ENCODE measurements at places on chromosomes 1 and 21.
A peak's percentile ranks its signal among the peaks of the same experiment; 100 is the strongest.

DNA sequence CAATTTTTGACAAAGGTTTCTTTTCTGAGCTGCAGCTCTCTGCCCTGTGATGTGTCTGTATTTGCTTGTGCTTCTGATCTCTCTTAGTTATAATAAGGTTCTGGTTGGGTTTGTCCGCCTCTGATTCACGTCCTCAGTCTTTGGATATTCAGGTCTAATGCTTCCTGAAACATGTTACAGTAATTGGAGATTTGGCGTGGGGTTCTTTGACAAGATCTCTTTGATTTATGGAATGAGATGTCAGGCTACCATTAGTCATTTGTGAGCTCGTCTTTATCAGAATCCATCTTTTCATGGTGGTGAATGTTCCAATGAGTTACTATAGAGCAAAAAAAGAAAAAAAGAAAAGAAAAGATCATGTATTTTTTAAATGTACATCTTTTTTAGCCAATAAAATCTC is 62.5 kb downstream of the BACE2 start:
- DNase-seq = no peak

DNA sequence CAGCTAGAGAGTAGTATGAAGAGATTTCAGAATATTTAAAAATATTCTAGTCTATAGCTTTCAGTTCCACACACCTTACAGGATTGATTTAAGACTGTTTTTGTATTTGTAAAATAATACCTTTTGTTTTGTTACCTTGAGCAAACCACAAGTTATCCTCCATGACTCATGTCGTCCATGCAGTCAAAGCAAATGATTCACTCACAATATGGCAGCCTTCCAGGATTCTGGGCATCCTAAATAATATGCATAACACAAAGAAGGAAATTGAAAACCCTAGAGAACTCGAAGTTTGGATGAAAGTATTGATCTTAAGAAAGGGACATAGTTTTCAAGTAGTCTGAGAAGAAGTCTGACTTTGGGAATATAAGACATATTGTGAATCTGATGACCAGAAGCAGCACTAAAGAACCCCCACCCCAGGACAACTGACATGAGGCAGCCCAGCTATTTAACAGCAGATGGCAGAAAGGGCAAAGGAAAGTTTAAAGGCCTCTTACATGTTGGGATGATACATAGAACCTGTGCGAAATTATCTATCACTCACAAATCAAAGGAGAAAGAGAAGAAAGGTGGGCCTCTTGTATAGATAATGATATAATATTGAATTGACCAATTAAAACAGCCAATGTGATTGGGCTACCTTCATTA is 857.9 kb downstream of the BRINP3 start:
- peak; percentile 64 for DNase-seq

DNA sequence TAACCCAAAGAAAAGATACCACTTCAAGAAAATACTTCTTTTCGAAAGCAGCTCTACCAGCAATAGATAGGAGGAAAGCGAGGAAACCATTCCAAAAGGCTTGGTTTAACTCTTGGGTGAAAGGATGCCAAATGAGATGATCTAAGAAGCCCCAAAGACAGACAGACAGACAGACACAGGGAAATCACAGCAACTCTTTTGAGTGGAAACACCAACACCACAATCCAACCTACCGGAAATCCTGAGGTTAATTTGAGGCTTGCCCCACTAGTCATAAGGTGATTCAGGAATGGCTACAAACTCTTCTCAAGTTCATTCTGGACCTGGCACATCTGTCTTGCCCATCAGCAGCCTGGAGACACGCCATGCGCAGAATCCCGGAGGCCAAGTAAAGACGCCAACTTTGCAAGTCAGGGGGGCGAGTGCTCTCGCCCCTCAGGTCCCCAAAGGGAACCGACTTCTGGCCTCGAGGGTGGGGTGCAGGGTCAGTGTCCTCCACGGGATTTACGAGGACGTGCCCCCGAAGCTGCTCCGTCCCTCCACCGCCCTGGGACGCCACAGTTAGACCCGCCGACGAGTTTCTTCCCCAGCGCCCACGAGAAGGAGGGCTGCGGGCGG is 778 bp downstream of the EVI5 start:
- no peak for DNase-seq

DNA sequence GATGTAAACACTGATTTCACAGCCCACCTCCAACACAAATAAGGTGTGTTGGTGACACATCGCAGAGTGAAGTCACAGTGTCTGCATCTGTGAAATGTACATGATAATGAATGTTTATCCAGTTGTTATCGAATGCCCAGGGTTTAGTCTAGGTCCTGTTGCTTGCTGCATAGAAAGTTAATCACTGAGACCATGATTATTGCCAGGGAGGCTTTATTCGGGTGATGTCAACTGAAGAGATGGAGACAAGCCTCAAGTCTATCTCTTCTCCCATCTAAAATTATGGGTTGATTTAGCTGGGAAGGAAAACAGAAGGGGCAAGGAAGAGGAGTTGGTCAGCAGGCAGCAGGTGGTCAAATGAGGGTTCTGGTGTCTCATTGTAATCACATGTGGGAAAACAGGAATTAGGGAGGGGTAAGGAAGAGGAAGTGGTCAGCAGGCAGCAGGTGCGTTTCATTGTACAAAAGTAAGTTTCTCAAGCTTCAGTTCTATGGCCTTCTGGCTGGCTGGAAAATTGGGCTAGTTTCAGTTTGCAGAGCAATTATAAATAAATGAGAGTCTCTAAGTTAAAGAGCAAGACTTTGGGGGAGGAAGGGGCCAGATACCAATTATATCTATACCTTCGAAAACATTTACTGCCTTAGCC is 146.3 kb upstream of the DNAH14 start:
- DNase-seq = no peak

DNA sequence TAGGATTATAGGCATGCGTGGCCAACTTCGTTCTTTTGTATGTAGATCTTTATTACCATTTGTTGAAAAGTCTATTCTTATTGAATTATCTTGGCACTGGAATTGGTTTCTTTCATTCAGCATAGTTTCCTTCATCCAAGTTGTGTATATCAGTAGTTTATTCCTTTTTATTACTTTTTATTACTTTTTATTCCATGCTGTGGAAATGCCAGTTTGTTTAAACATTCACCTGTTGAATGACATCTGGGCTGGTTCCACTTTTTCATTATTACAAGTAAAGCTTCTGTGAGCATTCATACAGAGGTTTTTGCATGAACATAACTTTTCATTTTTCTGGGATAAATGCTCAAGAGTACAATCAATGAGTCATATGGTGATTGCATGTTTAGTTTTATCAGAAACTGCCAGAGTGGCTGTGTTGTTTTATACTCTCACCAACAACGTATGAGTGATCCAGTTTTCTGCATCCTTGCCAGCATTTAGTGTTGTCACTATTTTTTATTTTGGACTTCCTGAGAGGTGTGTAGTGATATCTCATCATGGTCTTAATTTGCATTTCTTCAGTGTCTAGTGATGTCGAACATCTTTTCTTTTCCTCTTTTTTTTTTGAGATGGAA is 28.6 kb downstream of the PTPRU start:
- no peak for DNase-seq

DNA sequence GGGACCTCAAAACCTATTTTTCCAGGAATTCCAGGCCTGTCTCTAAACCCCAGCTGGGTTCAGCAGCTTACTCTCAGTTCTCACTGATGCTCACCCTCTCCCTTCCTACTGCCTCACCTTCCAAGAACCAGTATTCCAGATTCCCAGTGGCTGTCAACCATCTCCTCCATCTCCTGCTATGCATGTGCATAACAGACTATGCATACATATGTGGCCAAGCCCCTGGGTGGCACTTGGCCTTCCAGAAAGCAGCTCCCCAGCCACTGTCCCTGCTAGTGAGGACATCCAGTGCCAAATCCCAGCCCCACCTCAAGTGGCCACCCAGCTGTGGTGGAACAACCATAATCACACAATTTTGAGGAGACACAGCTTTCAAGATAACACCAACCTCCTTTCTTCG is 475.7 kb upstream of the PKN2 start:
- DNase-seq = no peak

DNA sequence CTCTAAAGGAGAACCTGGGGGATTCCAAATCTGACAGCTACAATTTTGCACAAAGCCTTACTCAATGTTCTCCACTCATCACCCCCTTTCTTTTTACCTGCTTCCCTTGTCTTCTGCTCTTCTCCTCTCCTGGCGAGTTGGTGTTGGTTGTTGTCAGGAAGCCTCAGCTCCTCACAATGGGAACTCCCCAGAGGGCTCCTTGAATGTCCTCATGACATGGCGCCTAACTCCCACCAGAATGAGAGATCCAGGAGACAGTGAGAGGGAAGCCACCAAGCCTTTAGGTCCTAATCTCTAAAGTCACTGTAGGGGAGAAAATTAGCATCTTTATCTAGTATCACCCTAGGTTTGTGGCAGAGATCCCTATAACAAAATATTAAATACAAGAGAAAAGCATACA is 87.8 kb downstream of the SLC16A1 start:
- no peak for DNase-seq

GRCh38 chr1:167065471-167065870 is 24.7 kb downstream of the GPA33 start:
- DNase-seq = no peak

DNA sequence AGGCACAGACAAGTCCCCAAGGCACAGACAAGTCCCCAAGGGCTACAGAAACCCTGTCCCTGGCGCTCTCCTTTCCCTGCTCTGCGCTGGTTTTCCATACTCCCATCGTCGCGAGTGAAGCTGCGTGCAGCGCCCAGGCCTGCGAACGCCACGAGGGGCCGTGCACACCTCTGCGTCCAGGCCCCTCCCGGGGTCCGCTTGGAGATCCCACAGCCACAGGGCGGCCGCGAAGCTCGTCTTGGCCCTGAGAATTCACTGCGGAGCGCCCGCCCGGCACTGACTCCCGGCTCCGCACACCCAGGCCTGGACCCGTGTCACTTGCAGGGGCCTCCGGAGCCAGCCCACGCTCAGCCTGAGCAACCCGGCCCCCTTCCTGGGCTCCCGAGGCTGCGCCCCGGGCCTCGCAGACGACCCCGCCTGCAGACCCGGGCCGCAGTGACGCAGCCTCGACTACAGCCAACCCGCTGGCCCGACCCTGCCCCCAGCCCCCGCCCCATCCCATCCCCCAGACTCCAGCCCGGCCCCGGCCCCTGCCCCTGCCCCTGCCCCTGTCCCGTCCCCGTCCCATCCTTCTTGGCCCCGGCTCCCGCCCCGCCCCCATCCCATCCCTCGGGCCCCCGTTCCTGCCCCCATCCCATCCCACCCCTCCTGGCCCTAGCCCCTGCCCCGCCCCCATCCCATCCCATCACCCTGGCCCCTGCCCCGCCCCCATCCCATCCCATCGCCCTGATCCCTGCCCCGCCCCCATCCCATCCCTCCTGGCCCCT is 841 bp downstream of the POFUT2 start:
- DNase-seq = no peak

DNA sequence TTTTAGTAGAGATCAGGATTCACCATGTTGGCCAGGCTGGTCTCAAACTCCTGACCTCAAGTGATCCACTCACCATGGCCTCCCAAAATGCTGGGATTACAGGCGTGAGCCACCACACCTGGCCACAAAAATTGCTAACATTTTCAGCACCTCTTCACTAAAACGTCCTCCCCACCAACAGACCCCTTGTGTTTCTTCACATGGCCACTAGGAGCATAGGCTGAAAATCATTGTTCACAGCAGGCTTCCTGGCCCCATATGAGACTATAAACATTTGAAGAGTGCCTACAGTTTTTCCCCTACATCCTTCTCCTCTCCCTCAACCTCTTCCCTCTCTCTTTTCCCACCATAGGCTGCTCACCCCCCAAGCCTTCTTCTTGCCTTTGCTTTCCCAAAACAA is 28.0 kb upstream of the SFPQ start:
- no peak for DNase-seq

DNA sequence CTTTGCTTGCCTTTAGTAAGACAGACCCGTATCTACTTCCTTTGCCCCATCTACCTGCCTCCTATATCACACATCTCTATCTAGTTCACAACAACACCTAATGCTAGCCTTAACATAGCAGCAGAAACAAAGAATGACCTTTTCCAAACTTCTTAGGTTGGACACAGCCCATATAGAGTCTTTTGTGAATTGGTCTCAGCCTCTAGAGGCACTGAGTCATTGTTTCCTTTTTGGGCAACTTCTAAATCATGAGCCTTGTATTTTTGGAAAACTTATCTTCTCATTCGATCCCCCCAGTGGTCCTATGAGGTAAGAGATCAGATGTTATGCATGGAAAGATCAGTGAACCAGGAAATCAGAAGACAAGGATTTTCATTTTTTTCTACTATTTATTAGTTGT is 679.4 kb upstream of the USP24 start:
- no peak for DNase-seq

DNA sequence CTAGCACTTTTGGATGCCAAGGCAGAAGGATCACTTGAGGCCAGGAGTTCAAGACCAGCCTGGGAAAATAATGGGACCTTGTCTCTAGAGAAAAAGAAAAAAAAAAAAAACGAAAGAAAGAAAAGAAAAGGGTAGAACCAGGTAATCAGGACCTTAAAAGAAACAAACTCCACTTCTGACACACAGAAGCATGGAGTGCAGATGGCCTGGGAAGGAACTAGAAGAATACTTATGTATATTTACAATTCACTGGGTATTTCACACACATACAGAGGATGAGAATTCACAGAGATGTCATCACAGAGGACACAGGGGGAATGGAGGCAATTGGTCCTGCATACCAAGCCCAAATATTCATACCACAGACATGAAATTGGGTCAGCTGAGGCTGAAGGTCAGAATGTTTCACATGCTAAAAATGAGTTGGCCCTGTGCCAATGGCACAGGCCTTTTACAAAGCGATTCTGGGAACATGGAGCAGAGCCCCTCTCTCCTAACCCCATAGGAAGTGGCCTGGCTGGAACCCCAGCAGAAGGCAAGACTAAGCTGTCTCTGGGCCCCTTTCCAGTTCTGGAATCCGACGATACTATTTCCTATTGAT is 4.4 kb downstream of the B4GALT3 start:
- DNase-seq = peak; percentile 81

DNA sequence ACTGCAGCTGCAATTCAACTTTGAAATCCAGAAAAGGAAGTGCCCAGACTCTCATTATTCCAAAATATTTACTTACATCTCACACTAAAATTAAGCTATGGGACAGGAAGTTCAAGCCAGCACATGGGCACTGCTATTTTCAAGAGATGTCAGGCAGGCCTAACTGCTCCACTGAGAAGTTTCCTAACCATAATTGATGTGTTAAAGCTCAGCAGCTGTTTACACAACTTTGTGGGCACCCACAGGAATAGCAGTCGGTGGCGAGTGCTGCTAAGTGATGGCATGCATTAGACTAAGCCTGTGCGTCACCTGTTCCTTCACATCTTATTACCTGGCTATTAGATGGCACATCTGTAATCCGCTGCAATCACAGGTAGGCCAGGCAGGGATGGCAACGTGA is 303.3 kb upstream of the DAB1 start:
- DNase-seq = no peak

GRCh38 chr21:45574691-45575090 is 32.5 kb upstream of the SLC19A1 start:
- DNase-seq = no peak

GRCh38 chr1:55815745-55816455 is 600.7 kb upstream of the USP24 start:
- no peak for DNase-seq

GRCh38 chr1:6096243-6097116 is 50.8 kb downstream of the KCNAB2 start:
- DNase-seq = no peak

- DNase-seq = no peak
Observed at GRCh38 chr1:217955723-217956122, 324.6 kb downstream of the SPATA17 start.

GRCh38 chr1:209483691-209484090 is 99.8 kb upstream of the CAMK1G start:
- DNase-seq = no peak

GRCh38 chr1:228935855-228936727 is 200.8 kb downstream of the RHOU start:
- no peak for DNase-seq

GRCh38 chr1:47128221-47128620 is 9.0 kb upstream of the CYP4A22 start:
- DNase-seq = no peak

GRCh38 chr1:156308078-156308477 is 9.0 kb upstream of the VHLL start:
- DNase-seq = no peak
